ENCODE measurements at places on chromosomes 6 and 20. TPM values are rescaled to one million over a fixed set of nuclear protein-coding genes. Genes with fewer than 3 reads are reported as not detected.
A peak's percentile ranks its signal among the peaks of the same experiment; 100 is the strongest.

- no peak for DNase-seq
- H3K27ac ChIP-seq: no peak overlapping the region
- H3K4me3 ChIP-seq: no peak overlapping the region
- peaks cover 6% of the 10 kb centered on the region for H3K36me3 ChIP-seq
Measured at GRCh38 chr20:13526551-13526950, 112.2 kb downstream of the TASP1 start.

DNA sequence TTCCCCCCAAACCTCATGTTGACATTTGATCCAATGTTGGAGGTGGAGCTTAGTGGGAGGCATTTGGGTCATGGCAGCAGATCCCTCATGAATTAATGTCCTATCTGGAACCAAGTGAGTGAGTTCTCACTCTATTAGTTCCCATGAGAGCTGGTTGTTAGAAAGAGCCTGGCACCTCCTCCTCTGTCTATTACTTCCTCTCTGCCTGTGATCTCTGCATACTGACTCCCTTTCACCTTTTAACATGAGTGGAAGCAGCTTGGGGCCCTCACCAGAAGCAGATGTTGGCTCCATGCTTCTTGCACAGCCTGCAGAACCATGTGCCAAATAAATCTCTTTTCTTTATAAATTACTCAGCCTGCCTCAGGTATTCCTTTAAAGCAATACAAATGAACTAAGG, 127.3 kb upstream of the RALGAPA2 start:
- no peak overlapping the region for H3K4me3 ChIP-seq
- no peaks in the 10 kb centered on the region for H3K36me3 ChIP-seq
- peaks cover 2% of the 10 kb centered on the region for H3K27me3 ChIP-seq
- no peak for DNase-seq
- no peak overlapping the region for H3K27ac ChIP-seq

GRCh38 chr6:144878577-144878976, 593.4 kb downstream of the UTRN start:
- H3K27ac ChIP-seq: no peak overlapping the region
- no peaks in the 10 kb centered on the region for H3K27me3 ChIP-seq
- H3K36me3 ChIP-seq: no peaks in the 10 kb centered on the region
- no peak overlapping the region for H3K4me3 ChIP-seq
- peaks cover 7% of the 10 kb centered on the region for H3K4me1 ChIP-seq

GRCh38 chr6:157449610-157450009, 68.6 kb downstream of the ZDHHC14 start:
- DNase-seq: no peak
- no peak overlapping the region for H3K27ac ChIP-seq
- 0 out of 2 replicates have a peak, but pooled peaks cover 3% of the 10 kb centered on the region for H3K4me1 ChIP-seq

DNA sequence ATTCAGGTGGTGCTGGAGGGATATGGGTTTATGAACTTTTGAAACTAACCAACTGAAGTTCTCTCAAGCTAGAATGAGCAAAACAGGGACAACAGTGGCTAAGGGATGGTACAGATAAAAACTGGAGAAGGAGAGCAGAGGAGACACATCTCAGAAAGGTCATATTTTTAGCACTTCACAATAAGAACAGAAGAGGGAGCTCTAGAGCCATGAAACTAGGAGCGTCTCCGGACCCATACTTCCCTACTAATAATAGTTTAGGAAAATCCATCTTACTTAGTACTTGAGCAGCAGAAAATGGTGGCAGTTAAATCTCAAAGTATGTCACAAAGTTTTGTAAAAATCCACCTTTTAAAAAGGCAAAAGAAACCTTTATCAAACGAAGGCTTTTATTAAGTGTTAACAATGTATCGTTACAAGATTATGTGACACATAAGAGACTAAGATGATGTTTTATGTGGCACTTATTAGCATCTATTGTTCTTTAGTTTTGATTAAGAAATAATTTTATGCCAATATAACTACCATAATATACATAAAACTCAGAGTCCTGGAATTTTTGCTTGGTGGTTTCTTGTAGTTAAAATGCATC, 278.6 kb downstream of the TBC1D32 start:
- no peak overlapping the region for H3K27ac ChIP-seq
- no peak overlapping the region for H3K4me3 ChIP-seq
- peak; percentile 78 for DNase-seq
- H3K36me3 ChIP-seq: no peaks in the 10 kb centered on the region
- H3K27me3 ChIP-seq: no peaks in the 10 kb centered on the region

- H3K4me3 ChIP-seq: no peak overlapping the region
- H3K27ac ChIP-seq: no peak overlapping the region
- no peak for DNase-seq
Measured at GRCh38 chr6:89346433-89346832, 6.1 kb downstream of the UBE2J1 start.

GRCh38 chr20:61958773-61959700, 106.6 kb downstream of the TAF4 start:
- no peaks in the 10 kb centered on the region for H3K36me3 ChIP-seq
- H3K27me3 ChIP-seq: no peaks in the 10 kb centered on the region
- H3K27ac ChIP-seq: no peak overlapping the region
- H3K4me3 ChIP-seq: no peak overlapping the region
- peak; percentile 88 for DNase-seq
- H3K4me1 ChIP-seq: no peaks in the 10 kb centered on the region

DNA sequence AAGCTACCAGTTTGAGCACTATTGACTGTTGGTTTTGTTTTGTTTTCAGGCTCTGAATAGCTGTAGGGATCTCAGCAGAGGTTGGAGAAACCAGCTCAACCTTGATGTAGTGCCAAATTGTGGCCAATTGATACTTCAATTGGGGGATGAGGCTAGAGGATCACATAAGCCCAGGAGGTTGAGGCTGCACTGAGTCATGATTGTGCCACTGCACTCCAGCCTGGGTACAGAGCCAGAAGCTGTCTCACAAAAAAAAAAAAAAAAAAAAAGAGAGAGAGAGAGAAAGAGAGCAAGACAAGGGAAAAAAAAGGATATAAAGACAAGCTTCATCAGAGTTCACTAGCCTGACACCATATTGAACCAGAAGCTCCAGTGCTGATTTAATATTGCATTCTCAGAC, 702.1 kb downstream of the FRK start:
- no peak overlapping the region for H3K27ac ChIP-seq
- H3K4me3 ChIP-seq: no peak overlapping the region
- H3K36me3 ChIP-seq: no peaks in the 10 kb centered on the region
- no peak for DNase-seq
- H3K27me3 ChIP-seq: no peaks in the 10 kb centered on the region

- H3K36me3 ChIP-seq: no peaks in the 10 kb centered on the region
- DNase-seq: no peak
- no peak overlapping the region for H3K4me3 ChIP-seq
- no peaks in the 10 kb centered on the region for H3K27me3 ChIP-seq
- no peaks in the 10 kb centered on the region for H3K4me1 ChIP-seq
Measured at GRCh38 chr6:125170376-125170775, 16.8 kb downstream of the TPD52L1 start.

- H3K4me3 ChIP-seq: no peak overlapping the region
- H3K4me1 ChIP-seq: peaks cover 3% of the 10 kb centered on the region
- H3K27ac ChIP-seq: no peak overlapping the region
- no peaks in the 10 kb centered on the region for H3K36me3 ChIP-seq
- no peak for DNase-seq
Measured at GRCh38 chr6:89623749-89624148, 14.8 kb downstream of the LYRM2 start.

DNA sequence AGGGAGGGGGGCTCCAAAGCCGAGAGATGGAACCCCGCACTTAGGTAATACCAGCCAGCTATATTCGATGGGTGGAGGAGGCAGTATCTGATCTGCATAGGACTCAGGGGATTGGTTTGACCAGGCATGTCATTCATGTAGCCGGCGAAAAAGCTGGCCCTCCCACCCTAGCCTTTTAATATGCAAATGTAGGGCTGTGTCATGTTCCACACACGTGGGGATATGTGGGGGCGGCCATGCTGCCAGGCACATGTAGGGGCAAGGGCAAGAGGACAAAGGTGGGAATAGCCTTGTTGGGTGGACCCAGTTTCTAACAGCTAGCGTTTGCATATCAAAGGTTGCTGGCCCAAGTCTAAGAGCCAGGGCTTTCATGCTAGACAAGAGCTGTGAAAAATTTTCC, 39.1 kb upstream of the DDR1 start:
- peak overlapping the region; percentile 90 for H3K27ac ChIP-seq
- H3K4me1 ChIP-seq: peaks cover 64% of the 10 kb centered on the region
- DNase-seq: peak; percentile 76
- no peaks in the 10 kb centered on the region for H3K27me3 ChIP-seq
- H3K4me3 ChIP-seq: no peak overlapping the region

GRCh38 chr6:81772741-81773140, 20.3 kb upstream of the TENT5A start:
- no peaks in the 10 kb centered on the region for H3K36me3 ChIP-seq
- no peak overlapping the region for H3K4me3 ChIP-seq
- peaks cover 11% of the 10 kb centered on the region for H3K4me1 ChIP-seq

GRCh38 chr6:164124986-164125385, 710.5 kb downstream of the QKI start:
- H3K27me3 ChIP-seq: no peaks in the 10 kb centered on the region
- no peak overlapping the region for H3K4me3 ChIP-seq
- H3K4me1 ChIP-seq: no peaks in the 10 kb centered on the region
- H3K27ac ChIP-seq: no peak overlapping the region

DNA sequence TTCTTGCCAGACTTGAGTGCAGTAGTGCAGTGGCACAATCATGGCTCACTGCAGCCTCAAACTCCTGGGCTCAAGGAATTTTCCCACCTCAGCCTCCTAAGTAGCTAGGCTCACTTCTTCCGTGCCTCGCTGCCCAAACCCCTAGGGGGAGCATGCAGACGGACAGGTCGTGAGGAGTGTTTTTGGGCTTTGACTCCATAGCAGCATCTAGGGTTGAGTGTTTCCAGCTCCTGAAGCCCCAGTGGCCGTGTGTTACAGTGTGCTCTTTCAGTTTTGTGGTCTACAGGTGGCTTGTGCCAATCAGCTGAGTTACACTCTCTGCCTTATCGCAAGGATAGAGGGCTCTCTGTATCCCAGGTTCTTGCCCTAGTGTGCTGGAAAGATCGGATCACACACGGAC, 33.4 kb downstream of the NCOA3 start:
- H3K4me1 ChIP-seq: peaks cover 7% of the 10 kb centered on the region
- no peak overlapping the region for H3K4me3 ChIP-seq
- 0 out of 2 replicates have a peak overlapping the region, but pooled peaks have one; percentile 61 for H3K27ac ChIP-seq
- no peaks in the 10 kb centered on the region for H3K27me3 ChIP-seq

DNA sequence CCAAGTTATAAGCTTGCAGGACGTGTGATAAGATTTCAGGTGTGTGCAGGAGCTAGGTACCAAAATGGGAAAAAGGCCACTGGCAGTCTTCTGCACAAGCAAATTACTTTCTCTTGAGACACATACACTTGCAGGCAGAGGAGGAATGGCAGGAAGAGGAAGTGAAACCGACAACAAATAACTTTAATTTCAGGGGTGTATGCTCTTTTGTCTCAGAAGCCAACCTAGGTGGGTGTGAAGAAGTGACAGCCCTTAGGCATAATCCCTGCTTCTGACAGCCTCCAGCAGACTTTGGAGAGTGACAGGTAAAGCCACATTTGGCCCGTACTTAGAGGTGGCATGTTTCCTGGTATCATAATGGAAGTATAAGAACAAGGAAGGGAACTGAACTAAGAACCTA, 118.8 kb upstream of the TRAF3IP2 start:
- no peaks in the 10 kb centered on the region for H3K36me3 ChIP-seq
- H3K27ac ChIP-seq: no peak overlapping the region
- no peak for DNase-seq
- H3K4me3 ChIP-seq: no peak overlapping the region
- 0 out of 2 replicates have a peak, but pooled peaks cover 7% of the 10 kb centered on the region for H3K4me1 ChIP-seq

DNA sequence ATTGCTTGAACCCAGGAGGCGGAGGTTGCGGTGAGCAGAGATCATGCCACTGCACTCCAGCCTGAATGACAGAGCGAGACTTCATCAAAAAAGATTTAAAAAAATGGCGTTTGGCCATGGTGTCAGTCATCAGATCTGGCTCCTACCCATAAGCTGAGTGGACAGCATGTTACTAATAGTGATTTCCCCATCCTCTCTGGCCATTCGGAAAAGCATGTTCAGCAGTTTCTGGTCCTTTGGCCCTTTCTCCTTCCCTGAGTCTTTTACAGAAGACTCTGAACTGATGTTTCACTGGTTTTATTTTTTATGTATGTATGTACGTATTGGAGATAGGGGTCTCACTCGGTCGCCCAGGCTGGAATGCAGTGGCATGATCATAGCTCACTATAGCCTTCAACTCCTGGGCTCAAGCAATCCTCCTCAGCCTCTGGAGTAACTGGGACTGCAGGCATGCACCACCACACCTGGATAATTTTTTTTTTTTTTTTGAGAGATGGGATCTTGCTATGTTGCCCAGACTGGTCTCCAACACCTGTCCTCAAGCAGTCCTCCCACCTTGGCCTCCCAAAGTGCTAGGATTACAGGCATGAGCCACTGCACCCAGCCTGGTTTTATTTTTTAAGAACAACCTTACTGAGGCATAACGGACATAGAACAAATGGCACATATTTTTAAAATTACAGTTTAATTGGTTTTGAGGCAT, 84.2 kb upstream of the CNKSR3 start:
- no peaks in the 10 kb centered on the region for H3K36me3 ChIP-seq
- DNase-seq: no peak
- no peak overlapping the region for H3K4me3 ChIP-seq
- peaks cover 14% of the 10 kb centered on the region for H3K4me1 ChIP-seq

DNA sequence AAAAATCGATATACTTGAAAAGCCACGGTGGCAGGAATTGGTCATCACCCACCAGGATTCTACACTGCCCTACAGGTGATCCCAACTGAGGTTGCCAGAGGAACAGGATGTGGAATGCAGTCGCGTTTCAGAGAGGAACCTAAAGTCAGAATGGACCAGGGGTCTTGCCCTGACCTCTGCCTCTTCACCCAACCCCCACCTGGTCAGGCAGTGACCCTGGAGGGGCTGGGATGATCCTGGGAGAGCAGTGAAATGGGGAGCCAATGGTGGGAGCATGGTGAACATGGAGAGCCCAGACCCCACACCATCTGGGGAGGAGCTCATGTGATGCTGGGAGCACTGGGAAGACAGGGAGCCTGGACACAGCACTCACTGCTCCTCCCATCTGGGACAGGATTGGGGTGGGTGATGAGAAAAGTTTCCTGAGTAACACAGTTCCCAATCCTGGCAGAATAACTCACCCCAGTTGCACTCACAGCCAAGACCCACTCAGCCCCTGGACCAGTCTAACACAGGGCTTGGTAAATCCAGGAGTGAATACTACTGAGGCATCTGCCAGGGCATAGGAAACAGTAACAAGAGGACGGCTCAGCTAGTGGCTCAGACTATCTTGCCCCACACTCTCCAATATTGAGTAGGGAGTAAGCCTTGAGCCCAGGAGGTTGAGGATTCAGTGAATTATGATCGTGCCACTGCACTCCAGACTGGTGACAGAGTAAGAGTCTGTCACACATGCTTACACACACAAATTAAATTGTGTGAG, 1.7 kb upstream of the ULBP2 start:
- no peak overlapping the region for H3K27ac ChIP-seq
- DNase-seq: no peak
- peaks cover 90% of the 10 kb centered on the region for H3K27me3 ChIP-seq
- peaks cover 8% of the 10 kb centered on the region for H3K4me1 ChIP-seq
- no peak overlapping the region for H3K4me3 ChIP-seq

GRCh38 chr20:57616143-57616951, 3.9 kb downstream of the ZBP1 start:
- H3K27me3 ChIP-seq: no peaks in the 10 kb centered on the region
- no peaks in the 10 kb centered on the region for H3K36me3 ChIP-seq
- no peaks in the 10 kb centered on the region for H3K4me1 ChIP-seq
- no peak overlapping the region for H3K4me3 ChIP-seq
- DNase-seq: no peak

GRCh38 chr20:51811042-51811355, 8.7 kb upstream of the SALL4 start:
- no peaks in the 10 kb centered on the region for H3K27me3 ChIP-seq
- H3K4me3 ChIP-seq: no peak overlapping the region
- peaks cover 25% of the 10 kb centered on the region for H3K4me1 ChIP-seq
- peak overlapping the region; percentile 45 for H3K27ac ChIP-seq

The VGLL2 gene
- not detected for polyA plus RNA-seq

The OPN5 gene
- not detected for polyA plus RNA-seq

The RIPOR3 gene
- polyA plus RNA-seq: 3.9 TPM

Data from GM23338 (cell line).